Kidney (tissue), 22 donors: ENCODE measurements at places on chromosomes 7 and 10. TPM values are rescaled to one million over a fixed set of nuclear protein-coding genes. Genes with fewer than 3 reads are reported as not detected.

TSPAN14 gene
- 183 TPM for total RNA-seq

DNA sequence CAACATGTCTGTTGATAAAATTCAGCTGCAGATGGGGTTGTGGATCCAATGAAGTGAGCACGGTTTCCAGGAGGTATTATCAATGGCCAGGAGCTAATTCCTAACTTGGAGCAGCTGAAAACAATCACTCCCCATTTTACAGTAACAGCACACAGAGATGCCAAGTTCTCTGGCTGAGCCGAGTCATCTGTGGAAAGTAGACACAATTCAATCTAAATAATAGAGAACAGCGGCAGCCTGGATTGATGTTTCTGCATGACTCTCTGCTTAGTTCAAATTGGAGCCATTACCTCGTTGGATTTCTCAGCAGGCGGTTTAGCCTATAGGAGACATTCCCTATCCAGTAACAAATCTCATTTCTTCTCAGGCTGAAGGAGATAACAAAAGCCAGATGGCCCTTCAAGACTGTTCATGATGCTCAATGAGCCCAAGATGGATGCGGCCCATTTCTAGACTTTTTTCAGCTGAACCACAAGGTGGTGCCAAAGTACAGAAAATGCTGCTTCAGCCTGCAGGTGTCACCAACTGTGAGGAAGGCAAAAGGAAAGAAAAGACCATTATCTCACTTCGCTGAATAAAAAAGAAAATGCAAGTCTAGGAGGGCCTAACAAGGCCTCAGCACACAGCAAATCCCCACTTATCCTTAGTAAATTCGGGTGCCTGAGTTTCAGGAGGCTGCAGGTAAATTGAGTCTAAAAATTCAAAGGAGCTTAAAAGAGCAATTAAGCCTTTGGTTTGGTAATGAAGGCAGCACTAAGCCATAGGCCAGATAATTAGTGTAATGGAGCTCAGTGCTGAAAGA lies 83.7 kb downstream of the SLC16A9 start:
- peak; percentile 80 for DNase-seq

PDZD7 gene
- 1.6 TPM for total RNA-seq

DNA sequence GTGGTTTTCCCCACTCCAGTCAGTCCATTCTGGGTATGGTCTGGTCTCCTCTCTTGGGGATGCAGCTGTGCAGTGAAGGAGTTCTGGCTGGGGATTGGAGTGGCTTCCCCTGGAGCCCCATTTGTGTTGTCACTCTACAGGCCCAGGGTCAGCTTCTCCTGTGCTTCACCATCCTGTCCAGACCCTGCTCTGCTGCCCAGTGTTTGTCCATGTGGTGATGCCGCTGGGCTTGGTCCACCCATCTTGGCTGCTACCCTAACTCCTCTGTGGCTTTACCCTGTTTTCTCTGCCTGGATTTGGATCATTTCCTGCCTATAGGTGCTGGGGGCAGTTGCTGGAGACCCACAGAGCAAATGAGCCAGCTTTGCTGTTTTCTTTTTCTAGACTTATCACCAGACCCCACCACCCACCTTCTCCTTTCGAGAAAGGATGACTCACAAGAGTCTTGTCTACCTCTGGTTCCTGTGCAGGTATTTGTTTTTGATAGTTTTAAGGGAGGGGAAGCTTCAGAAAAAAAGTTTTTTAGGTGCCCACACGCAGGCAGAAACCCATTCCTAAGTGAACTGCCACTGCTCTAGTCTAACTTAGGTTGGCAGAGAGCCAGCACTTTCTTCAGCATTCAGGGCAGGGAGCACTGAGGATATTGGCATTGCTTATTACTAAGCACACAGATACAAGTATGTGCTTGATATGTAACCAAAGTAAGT lies 8.5 kb downstream of the ZDHHC16 start:
- DNase-seq = no peak

DNA sequence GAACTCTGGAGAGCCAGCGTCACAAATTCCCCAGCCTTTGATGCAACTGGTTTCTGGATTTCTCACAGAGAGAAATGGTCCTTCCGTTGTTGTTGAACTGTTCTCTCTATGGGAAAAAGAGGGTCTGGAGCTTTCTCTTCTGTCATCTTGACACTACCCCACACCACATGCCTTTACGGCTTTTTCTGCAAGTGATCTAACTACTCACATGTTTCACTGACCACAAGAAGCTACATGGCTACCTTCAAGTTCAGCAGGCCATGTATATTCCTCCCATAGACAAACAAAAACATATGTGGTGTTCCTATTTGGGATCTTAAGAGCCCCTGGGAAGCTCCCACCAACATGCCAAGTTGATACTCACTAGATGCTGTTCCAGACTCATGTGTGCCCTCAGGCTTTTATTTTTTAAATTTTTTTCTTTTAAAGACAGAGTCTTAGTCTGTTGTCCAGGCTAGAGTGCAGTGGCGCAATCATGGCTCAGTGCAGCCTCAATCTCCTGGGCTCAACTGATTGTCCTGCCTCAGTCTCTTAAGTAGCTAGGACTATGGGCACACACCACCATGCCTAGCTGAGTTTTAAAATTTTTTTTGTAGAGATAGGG lies 72.0 kb downstream of the RNF216 start:
- no peak for DNase-seq

AKR1C2 gene
- 16.3 TPM for total RNA-seq

DNA sequence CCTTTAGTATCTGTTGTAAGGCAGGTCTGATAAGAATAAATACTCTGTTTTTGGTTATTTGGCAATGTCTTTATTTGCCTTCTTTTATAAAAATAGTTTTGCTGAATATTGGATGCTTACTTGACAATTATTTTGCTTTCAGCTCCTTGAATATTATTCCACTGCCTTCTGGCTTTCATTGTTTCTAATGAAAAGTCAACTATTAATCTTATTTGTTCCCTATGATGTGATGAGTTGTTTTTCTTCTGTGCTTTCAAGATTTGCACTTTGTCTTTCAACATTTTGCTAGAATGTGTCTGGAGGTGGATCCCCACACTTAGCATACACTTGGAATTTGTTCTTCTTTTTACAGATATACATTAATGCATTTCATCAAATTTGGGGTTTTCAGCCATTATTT lies 203.8 kb upstream of the PTPRZ1 start:
- no peak for DNase-seq

- DNase-seq = no peak
Observed at GRCh38 chr7:32250003-32250402, 179.8 kb upstream of the PDE1C start.

- no peak for DNase-seq
Observed at GRCh38 chr7:43469051-43469450, 113.9 kb upstream of the STK17A start.
